ENCODE measurements at places on chromosomes 1 and 21. TPM values are rescaled to one million over a fixed set of nuclear protein-coding genes. Genes with fewer than 3 reads are reported as not detected.
A peak's percentile ranks its signal among the peaks of the same experiment; 100 is the strongest.

- no peak for DNase-seq
Measured at GRCh38 chr1:177934927-177935326, 34.9 kb downstream of the SEC16B start.

- no peak for DNase-seq
Measured at GRCh38 chr1:237873487-237874211, 17.1 kb downstream of the ZP4 start.

DNA sequence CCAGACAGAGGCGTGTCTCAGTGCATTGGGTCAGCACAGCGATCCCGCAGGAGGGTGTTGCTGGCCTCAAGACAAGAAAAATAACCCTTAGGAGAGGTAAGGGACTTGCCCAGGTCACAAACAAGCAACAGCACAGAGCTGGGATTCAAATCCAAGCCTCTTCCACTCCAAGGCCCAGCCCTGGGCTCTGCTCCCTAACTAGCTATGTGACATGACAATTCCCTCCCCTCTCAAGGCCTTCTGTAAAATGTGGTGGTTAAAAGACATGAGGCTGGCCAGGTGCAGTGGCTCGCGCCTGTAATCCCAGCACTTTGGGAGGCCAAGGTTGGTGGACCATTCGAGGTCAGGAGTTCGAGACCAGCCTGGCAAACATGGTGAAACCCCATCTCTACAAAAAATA is 28.1 kb upstream of the LAPTM5 start:
- DNase-seq = no peak

DNA sequence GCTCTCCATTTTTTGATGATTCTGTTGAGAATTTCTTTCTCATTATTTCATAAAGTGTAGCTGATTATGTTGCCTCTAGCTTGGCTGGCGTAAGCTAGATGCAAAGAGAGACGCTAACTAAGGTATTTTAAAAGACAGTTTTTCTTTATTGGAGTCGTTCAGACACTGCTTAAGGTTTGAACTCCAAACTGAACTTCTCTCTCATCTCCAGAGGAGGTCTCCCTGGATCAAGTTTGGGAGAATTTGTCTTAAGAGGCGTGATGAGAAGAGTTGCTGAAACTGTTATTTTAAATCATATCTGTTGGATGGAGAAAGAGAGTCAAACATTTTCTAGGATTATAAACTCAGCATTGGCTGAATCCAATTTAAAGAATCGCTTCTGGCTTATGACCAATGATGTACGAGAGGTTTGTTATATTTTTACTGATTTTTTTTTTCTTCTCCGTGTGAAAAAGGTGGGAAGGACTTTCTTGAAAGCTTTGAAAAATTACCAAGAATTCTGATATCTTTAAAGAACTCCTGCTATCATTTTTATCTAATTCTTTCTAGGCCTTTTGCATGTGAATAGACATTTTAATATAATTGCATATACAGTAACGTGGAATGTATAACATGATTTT is 34.0 kb downstream of the MAP3K7CL start:
- peak; percentile 59 for DNase-seq

GRCh38 chr1:9424261-9424660 is 115.0 kb upstream of the SLC25A33 start:
- DNase-seq = no peak

DNA sequence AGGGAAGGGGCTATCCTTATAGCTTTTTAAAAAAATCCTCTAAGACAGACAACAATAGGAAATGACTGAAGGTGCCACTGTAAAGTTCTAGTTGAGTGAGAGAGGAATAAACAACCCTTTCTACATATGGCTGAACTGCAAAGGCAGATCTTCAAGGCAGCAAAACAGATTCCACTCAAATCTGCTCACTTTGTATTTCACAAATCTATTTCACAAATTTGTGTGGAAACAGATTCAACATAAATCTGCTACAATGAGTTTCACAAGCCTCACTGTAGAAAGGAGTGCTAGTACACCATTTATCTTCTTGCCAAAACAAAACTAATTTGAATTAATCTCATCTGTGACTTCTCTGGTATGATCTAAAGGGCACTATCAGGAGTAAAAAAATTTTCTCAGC is 451.3 kb downstream of the PLA2G4A start:
- DNase-seq = no peak

GRCh38 chr1:82704393-82704792 is 903.7 kb downstream of the ADGRL2 start:
- DNase-seq = no peak

- DNase-seq = no peak
Measured at GRCh38 chr1:43272161-43272560, 2.4 kb downstream of the TMEM125 start.

The HPDL gene
- 1.1 TPM for polyA plus RNA-seq

DNA sequence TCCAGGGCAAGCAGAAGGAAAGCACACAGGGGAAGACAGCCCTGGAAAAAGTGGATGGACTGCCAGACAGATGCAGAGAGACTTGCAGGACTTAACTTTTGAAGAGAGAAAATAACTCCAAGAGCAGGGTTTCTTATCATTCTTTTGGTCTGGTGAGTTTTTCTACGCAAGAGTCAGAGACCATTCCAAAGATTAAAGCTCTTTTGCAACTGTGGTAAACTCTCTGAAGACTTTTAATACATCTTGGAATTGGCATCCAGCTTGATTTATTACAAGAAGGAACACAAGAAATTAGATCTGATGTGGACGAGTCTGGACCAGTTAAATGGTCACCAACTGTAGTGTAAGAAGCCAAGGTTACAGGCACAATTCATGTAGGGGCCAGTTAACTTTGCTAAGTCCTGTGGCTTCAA is 153.4 kb downstream of the SIPA1L2 start:
- DNase-seq = no peak

DNA sequence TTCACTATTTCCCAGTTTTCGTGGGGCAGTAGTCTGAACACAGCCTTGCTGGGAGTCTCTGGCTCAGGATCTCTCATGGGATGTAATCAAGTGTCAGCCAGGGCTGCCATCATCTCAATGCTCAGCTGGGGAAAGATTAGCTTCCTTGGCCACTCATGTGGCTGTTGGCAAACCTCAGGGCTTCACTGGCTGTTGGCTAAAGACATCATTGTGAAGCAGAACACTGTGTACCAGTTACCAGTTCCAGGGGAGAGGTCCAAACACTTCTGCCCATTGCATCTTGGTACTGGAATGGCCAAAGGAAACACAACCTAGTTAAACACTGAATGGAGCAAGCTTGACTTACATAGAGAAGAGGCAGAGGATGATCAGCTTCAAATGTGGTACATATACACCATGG is 33.7 kb downstream of the AADACL4 start:
- DNase-seq = no peak

DNA sequence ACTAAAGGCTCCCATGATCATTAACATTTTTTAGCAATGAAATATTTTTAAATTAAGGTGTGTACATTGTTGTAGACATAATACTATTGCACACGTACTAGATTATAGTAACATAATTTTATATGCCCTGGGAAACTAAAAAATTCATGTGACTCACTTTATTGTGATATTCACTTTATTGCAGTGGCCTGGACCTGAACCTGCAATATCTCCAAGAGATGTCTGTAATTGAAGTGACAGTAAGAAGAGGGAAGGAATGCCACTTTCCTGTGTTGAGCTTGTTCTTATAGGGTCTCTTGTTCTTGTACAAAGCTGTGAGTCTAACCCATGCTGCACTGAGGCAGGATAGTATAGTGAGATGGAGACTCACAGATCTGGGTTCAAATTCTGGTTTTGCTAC is 66.9 kb upstream of the USP24 start:
- DNase-seq = no peak

DNA sequence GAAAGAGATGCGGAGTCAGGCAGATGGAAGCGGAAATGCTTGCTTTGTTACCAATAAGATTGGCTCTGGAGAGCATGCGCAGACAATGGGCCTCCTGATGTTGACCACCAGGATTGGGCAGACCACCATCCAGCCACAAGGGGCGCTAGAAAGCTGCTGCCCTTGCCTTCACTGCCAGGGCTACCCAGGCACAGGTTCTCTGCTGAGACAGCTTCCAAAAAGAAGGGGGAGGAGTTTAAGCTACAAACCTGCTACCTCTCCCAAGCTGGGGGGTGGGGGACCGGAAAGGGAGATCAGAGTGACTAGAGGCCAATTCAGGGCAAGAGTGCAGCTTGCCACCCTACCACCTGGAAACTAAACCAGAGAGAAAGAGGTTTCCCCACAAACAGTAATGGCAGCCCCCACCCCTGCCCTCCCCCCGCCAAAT is 369.7 kb downstream of the RRAGC start:
- DNase-seq = peak; percentile 14

DNA sequence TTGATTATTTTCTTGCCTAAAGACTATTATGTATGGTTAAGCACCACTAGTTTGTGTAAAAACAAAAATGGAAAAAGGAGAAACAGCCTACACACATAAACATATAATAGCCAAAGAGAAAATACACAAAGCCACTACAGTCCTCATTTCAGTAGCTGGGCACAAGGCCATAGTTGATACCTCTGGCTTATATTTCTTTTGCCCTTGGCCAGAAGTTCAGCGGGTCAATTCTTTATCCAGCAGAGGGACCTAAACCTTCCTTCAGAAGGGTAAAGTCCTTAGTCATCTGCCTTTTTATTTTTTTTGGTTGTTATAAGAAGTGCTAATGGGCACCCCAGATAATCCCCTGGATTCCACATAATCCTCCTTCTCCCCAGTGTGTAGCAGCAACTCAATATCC is 134.1 kb downstream of the PIGK start:
- DNase-seq = no peak

DNA sequence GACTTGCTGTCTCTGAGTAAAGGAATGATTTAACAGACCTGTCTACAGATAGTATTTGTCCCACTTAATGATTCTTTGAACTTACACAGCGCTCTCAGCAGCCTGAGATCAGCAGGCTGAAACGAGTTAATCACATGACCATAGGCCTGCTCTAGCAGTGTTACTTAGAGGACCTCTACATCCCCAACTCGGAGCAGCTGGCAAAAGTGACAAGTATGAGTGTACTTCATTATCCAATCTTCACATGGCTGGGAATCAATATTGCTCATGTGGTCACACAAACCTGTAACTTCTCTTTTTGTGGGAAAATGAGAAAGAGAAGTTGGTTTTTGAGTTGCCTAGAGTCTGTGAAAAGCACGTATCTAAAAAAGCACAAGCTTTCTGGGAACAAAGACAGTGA is 11.4 kb upstream of the ATP13A2 start:
- DNase-seq = no peak

The MNDA gene
- 1.6 TPM for polyA plus RNA-seq

Data from small intestine (tissue), 16 donors.